ENCODE measurements at places on chromosomes 12 and 14.

DNA sequence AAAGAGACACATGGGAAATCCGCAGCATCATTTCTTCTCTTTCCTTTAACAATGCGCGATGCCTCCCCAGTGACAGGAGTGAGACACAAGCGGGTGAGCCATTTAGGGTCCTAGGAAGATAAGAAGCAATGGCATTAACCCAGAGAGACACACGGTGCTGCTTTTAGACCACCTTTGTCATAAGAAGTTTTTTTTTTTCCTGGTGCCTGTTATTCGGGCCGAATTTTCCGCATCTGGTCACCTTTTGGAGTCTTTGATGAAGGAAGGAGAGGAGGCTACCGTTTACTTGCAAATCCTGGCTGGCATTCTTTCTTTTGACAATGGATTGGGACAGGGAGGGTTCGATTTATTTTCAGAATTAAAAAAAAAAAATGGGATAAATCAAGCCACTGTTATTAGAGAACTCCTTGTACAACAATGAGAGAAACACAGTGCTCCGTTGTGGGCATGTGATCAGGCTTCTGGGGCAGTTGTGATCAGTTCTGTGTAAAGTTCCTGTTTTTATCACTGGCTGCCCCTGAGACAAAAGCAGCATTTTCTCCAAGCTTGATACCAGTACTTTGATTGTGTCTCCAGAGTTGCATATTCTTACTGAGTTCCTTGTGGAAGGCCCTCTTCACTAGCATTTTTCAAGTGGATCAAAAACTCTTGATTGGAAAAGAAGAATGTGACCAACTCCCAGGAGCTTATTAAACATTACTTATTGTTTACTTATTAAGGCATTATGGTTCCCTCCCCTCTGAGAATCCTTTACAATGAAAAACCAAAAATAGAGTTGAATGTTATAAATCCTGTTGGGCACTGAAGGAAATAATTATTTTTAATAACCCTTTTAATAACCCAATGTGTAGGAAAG, 1.1 kb downstream of the DIP2B start:
- no peak for DNase-seq

DNA sequence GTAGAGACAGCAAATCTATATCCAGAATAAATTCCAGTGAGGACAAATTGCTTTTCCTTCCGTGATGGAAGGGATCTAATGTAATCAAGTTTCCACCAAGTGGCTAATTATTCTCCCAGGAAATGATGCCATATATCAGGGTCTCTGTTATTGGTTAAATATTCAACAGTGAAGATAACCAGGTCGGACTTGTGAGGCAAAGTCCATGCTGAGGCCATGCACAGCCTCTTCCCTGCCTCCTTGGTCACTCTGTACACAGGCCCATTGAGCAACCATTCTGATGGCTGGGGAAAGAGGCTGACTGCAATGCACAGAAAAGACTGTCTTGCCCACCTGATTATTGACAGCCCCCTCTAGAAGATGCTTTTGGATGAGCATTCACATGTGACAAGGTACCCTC, 90.1 kb downstream of the TNFAIP2 start:
- no peak for DNase-seq

- DNase-seq: no peak
Observed at GRCh38 chr12:39675263-39675662, 55.7 kb upstream of the ABCD2 start.

DNA sequence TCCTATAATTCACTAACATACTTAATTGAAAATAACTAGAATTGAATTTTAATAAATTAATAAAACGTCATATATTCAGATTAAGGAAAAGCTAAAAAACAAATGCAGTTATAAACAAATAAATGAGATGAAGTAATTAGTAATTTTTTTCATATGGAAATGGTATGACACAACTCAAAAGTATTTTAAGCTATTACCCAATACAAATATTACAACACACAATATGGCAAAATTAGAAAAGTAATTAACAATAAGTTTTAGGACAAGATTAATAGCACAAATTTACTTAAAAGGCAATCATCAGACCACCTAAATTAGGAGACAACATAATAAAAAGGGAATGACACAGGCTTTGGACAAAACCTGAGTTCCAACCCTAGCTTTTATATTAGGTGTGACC, 81.7 kb downstream of the EEA1 start:
- DNase-seq: no peak

DNA sequence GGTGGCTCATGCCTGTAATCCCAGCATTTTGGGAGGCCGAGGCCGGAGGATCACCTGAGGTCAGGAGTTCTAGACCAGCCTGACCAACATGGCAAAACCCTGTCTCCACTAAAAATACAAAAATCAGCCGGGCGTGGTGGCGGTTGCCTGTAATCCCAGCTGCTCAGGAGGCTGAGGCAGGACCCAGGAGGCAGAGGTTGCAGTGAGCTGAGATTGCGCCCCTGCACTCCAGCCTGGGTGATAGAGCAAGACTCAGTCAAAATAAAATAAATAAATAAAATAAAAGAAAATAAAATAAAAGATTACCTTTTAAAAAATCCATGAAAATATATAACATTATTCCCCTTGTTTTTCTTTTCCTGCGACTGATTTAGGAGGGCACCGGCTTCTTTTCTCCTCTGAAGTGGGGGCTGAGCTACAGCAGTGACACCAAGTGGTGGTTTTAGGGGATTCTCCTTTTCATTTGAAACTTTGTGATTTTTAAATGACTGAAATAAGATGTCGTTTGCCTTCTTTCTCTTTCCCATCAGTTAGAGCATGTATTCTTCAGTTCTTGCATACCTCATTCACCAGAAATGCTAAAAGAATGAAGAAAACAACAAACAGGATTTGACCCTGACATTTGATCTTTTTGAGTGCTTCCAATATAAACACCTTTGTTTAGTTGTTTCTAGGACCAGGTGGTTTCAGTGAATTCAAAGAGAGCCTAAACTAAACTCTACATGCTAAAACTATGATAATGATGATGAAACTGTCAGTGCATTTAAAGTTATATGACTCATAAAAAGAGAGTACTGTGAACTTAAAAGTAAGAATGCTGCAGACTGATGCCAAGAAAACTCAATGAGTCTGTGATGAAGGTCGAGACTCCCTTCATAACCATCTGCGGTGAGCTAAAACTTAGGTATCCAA, 22.6 kb upstream of the PKP2 start:
- no peak for DNase-seq

- DNase-seq: no peak
Observed at GRCh38 chr12:110697236-110697635, 8.3 kb upstream of the HVCN1 start.
